ENCODE measurements at places on chromosomes 6 and 20.

DNA sequence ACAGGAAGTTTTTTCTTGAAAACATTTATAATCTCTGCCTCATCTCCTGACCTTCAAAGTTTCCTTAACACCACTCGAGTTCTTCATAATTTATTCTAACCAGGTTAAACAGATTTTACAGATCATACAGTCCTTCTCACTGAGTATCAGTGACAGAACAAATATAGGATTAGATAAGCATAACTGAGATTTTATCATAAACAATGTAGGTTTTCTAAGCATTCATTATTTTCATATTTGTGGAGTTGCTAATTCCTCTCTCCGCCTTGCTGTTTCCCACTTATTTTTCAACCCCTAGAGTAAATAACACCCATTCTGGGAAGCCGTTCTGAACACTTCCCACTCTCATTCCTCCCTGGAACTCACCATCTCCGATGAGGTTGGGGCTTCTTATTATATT lies 229.9 kb downstream of the HACE1 start:
- no peak for DNase-seq

GRCh38 chr6:114108119-114109002 lies 137.4 kb upstream of the HDAC2 start:
- DNase-seq: peak; percentile 16

DNA sequence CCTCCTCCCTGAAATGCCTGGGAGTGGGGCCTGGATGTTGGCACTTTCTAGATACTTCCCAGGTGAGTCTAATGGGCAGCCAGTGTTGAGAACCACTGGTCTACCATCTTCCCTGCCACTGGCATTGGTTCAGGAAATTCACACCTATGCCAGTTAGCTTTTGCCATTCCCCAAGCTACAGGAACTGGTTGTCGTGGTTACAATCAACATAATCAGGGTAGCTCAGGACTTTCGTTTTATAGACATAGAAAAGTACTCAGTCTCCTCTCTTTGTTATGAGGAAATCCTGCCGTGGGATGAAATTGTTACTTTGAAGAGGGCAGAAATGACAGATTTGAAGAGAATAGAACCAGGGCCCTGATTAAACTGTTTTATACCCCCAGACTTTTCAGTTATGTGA lies 127.9 kb upstream of the FOXO3 start:
- no peak for DNase-seq

GRCh38 chr6:77715588-77715987 lies 62.7 kb downstream of the MEI4 start:
- DNase-seq: no peak

GRCh38 chr6:133097208-133097607 lies 143.9 kb upstream of the EYA4 start:
- DNase-seq: no peak

DNA sequence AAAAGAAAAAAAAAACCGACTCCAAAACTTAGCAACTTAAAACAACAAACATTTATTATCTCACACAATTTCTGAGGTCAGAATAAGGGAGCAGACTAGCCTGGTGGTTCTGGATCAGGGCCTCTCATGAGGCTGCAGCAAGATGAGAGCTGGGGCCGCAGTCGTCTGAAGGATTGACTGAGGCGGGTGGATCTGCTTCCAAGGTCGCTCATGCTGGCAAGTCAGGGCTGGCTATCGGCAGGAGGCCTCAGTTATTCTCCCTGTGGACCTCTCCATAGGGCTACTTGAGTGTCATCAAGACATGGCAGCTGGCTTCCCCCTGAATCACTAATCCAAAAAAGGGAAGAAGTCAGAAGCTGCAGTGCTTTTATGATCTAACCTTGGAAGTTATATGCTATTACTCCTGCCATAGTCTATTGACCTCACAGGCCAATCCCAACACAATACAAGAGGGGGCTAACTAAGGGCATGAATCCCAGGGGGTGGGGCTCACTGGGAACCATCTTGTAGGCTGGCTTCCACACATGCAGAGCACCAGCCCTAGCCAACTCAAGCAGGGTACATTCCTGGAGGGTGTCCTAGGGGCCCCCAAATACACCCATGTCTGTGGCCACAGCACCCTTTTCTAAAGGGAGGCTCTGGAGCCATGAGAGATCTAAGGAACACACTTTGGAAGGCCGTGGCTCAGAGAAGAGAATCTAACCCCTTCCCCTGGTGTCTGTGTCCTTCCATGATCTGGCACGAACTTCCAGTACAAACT lies 11.3 kb downstream of the EBF4 start:
- DNase-seq: no peak

GRCh38 chr6:148598724-148599123 lies 148.1 kb upstream of the UST start:
- DNase-seq: no peak

- no peak for DNase-seq
These were observed 262.3 kb downstream of the ADGB start for GRCh38 chr6:146861029-146861563.

DNA sequence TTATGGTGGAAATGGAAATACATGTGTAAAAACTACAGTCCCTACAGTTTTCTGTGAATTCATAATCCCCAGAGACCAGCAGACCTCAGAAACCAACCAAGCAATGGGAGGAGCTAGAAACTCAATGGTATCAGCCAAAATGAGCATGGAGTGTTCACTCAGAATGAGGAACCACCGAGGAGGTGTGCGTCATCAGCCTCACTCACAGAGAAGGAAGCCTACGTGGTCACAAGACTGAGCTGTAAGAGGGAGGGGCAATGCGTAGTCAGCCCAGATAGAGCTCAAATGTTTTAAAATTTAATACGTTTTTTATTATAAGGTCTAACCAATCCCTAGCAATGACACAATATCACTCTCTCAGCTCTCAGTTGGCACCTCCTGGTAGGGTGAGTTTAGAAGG lies 17.4 kb downstream of the MYLK4 start:
- no peak for DNase-seq

GRCh38 chr20:33685328-33686099 lies 671 bp downstream of the E2F1 start:
- DNase-seq: no peak

DNA sequence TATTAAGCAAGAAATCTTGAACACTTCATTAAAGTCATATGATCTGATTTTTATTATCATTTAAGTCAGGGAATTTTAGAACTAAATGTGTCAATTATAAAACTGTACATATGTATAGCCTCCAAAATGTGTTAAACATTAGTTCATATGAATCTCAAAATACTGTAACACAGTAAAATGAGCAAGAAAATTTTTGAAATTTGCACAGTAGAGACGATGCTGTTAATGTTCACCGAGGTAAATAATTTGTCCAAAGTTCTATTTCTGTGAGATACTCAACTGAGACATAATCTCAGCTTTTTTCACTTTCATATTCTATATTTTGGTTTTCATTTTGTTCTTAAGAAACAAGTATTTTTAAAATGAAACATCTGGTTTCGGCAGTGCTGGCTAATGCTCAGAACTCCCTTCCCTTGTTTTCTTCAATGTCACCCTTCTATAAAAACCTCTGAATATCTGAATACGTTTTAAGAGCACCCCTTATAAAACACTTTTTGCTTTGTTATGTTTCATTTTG lies 353.1 kb downstream of the LAMA2 start:
- no peak for DNase-seq

DNA sequence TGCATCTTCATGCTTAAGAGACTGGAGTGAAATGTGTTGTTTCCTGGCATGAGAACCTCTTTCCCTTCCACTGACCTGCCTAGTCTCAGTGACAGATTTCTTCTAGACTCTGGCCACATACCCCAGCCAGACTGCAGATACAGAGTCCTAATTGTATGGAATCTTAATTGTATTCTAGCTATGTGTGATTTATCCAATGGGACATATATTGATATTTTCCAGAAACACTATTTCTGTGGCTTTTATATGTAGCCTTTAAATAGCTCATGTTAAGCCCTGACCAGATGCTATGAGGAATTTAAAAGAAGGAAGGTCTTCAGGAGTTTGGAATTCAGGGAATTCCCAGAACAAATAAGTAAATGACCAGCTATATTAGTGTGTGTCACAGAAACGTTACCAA lies 99.0 kb downstream of the FIG4 start:
- no peak for DNase-seq

- DNase-seq: no peak
These were observed 210.8 kb downstream of the ARHGAP18 start for GRCh38 chr6:129498950-129499842.

GRCh38 chr6:169263374-169263773 lies 9.7 kb upstream of the THBS2 start:
- DNase-seq: no peak

- no peak for DNase-seq
These were observed 56.0 kb downstream of the ISM1 start for GRCh38 chr20:13276945-13277541.

- DNase-seq: no peak
These were observed 62.5 kb upstream of the TOP1 start for GRCh38 chr20:40966103-40966502.

GRCh38 chr20:38633577-38634093 lies 32.0 kb downstream of the ARHGAP40 start:
- peak; percentile 41 for DNase-seq

DNA sequence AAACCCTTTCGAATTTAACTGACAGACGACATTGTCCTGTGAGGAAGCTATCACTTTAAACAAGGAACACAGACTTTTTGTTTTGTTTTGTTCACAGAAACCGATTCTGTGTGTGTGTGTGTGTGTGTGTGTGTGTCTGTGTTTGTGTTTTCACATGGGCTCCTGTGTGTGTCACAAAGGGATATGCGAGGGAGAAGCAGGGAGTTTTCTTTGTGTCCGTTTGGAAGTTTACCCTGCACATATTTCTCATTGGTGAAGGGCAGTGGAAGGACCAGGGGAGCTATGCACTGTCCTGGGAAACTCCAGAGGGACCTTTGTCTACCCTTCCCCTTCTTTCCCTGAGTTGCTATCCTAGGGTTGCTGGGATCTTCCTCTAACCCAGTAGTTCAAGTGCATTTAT lies 17.7 kb downstream of the POM121L2 start:
- DNase-seq: no peak
